ENCODE measurements at places on chromosomes 7 and 10. TPM values are rescaled to one million over a fixed set of nuclear protein-coding genes. Genes with fewer than 3 reads are reported as not detected.
A peak's percentile ranks its signal among the peaks of the same experiment; 100 is the strongest.

TET1 gene
- 7.4 TPM for total RNA-seq

IFIT1B gene
- not detected for total RNA-seq

FAM185A gene
- total RNA-seq = 32.1 TPM

IDI2 gene
- not detected for total RNA-seq

SAMD8 gene
- 22.4 TPM for total RNA-seq

DMBT1 gene
- total RNA-seq = 0.10 TPM

DNA sequence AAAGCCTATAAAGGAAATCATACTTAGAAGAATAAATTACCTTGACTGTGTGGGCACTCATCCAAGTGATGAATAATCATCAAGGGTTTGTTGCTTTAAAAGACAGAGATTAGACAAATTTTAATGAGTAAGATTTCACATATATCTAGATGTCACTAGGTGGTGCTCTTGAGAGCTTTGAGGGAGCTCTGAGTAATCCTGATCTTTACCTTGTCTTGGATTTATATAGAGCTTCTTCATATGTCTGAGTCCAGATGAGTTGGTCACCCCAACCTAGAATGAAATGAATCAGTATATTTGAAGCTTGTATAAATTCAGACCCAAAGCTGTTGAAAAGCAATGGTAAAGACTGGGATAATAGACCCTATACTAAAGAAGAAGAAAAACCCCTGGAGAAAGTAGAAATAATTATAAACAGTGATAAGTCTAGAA is 3.7 kb downstream of the AGR2 start:
- H3K4me1 ChIP-seq = no peaks in the 10 kb centered on the region
- no peaks in the 10 kb centered on the region for H3K27me3 ChIP-seq

DNA sequence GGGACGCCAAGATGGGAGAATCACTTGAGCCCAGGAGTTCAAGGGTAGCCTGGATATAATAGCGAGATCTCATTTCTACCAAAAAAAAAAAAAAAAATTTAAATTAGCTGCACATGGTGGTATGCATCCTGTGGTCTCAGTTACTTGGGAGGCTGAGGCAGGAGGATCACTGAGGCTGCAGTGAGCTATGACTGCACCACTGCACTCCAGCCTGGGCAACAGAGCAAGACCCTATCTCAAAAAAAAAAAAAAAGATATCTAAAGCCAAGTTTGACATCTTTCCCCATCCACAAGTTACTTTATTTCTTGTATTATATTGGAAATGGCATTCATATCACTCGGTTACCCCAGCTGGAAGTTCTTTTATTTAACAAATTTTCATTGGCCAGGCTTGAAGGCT is 3.4 kb upstream of the PIP4K2A start:
- DNase-seq = no peak
- no peaks in the 10 kb centered on the region for H3K27me3 ChIP-seq
- no peaks in the 10 kb centered on the region for H3K36me3 ChIP-seq
- no peak overlapping the region for H3K27ac ChIP-seq

GRCh38 chr10:48377751-48378530 is 71.5 kb downstream of the MAPK8 start:
- peaks cover 1% of the 10 kb centered on the region for H3K4me1 ChIP-seq
- no peaks in the 10 kb centered on the region for H3K27me3 ChIP-seq
- H3K27ac ChIP-seq = peak overlapping the region; percentile 67
- H3K36me3 ChIP-seq = no peaks in the 10 kb centered on the region
- no peak for DNase-seq

- H3K4me3 ChIP-seq = no peak overlapping the region
- H3K36me3 ChIP-seq = no peaks in the 10 kb centered on the region
- no peaks in the 10 kb centered on the region for H3K27me3 ChIP-seq
- peaks cover 6% of the 10 kb centered on the region for H3K4me1 ChIP-seq
- DNase-seq = no peak
- H3K27ac ChIP-seq = peak overlapping the region; percentile 18
Measured at GRCh38 chr7:22867003-22867402, 44.4 kb upstream of the TOMM7 start.

- H3K4me3 ChIP-seq = no peak overlapping the region
- no peaks in the 10 kb centered on the region for H3K27me3 ChIP-seq
- DNase-seq = no peak
- no peak overlapping the region for H3K27ac ChIP-seq
- peaks cover 27% of the 10 kb centered on the region for H3K4me1 ChIP-seq
- no peaks in the 10 kb centered on the region for H3K36me3 ChIP-seq
Measured at GRCh38 chr7:947391-948210, 6.9 kb downstream of the ADAP1 start.

DNA sequence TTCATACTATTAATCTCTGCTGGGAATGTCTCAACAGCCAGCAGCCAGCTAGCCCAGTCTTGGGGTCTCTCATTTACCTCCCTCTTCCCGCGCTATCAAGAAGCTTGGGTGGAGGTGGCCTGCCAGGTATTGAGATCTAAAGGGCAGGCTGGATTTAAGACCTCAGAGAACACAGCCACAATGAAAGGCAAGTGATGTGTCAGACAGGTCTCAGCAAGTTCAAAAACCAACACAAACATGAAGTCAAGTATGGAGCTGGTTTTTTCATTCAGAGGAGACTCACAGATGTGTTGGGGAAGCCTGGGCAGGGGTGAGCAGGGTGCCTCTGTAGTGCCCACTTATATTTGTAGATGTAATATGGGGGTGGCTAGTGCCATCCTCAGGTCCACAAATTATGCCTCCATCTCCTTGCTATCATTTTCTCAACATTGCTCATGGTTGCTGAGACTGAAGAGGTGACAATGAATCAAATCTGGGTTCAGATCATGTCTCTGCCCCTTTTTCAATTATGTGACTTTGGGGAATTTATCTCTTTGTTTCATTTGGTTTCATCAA is 27.7 kb upstream of the CROT start:
- H3K4me3 ChIP-seq = no peak overlapping the region
- H3K27me3 ChIP-seq = no peaks in the 10 kb centered on the region
- no peaks in the 10 kb centered on the region for H3K4me1 ChIP-seq
- H3K27ac ChIP-seq = no peak overlapping the region
- H3K36me3 ChIP-seq = no peaks in the 10 kb centered on the region

DNA sequence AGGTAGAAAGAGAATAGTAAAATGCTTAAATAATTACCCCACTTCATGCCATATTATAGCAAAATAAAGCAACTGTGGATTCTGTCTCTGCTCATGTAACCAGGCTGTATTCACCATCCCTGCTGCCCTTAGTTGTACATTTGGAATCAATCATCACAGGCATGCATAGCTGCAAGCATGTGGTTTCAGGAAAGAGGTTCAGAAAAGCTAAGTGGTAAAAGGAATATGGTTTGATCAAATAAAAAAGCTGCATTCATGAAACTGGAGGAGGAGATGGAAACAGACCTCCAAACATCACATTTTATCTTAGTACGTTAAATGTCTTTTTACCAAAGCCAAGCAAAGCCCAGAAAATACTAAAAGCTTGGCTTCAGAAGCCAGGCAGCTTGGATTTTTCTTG is 81.3 kb downstream of the ADAM22 start:
- H3K27me3 ChIP-seq = no peaks in the 10 kb centered on the region
- no peaks in the 10 kb centered on the region for H3K4me1 ChIP-seq
- DNase-seq = no peak
- no peak overlapping the region for H3K27ac ChIP-seq
- no peak overlapping the region for H3K4me3 ChIP-seq

DNA sequence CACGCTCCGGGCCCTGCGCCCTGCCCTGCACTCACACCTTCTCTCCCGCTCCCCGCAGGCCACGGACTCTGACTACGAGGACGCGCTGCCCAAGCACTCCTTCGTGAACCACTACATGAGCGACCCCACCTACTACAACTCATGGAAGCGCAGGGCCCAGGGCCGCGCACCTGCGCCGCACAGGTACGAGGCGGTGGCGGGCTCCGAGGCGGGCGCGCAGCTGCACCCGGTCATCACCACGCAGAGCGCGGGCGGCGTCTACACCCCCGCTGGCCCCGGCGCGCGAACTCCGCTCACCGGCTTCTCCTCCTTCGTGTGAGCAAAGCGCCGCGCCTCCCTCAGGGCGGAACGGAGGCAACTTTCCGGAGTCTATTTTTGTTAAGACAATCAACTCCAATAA is 417.0 kb upstream of the FOXK1 start:
- no peaks in the 10 kb centered on the region for H3K36me3 ChIP-seq
- H3K4me3 ChIP-seq = no peak overlapping the region
- H3K4me1 ChIP-seq = no peaks in the 10 kb centered on the region
- no peak for DNase-seq
- H3K27ac ChIP-seq = no peak overlapping the region

DNA sequence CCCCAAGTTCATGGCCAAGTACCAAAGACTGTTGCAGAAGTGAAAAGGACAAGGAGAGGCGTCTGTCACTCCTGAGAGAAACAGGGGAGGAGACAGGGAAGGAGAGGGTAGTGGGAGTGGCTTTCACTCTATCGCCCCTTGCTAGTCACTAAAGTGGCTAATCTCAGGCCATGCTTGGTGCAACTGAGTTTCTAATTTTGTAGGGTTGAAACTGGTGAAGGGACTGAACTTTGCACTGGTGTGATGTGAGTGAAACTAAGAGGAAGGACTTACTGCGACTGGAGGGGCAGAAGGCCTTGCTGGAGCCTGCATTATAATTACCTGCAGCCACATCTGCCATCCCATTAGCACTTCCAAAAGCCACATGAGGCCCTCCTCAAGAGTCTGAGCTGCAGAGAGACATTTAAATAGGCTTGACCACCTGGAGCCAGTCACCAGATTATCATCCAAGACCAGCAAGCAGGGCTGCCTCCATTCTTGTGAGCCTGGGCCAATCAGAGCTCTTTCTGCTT is 107.2 kb upstream of the EEPD1 start:
- H3K27ac ChIP-seq = peak overlapping the region; percentile 11
- no peaks in the 10 kb centered on the region for H3K36me3 ChIP-seq
- H3K4me3 ChIP-seq = no peak overlapping the region
- H3K4me1 ChIP-seq = no peaks in the 10 kb centered on the region

DNA sequence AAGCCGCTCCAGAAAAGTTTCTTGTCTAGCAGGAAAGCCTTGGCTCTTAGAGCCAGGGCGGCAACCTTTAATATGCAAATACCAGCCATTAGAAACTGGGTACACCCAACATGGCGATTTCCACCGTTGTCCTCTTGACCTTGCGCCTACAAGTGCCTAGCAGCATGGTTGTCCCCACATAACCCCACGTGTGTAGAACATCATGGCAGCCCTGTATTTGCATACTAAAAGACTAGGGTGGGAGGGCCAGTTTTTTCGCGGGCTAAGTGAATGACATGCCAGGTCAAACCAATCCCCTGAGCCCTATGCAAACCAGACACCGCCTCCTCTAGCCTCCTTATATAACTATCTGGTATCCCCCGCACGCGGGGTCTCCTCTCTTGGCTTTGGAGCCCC is 58.4 kb upstream of the FZD8 start:
- no peaks in the 10 kb centered on the region for H3K4me1 ChIP-seq
- H3K36me3 ChIP-seq = no peaks in the 10 kb centered on the region
- no peak overlapping the region for H3K27ac ChIP-seq
- DNase-seq = no peak

GRCh38 chr7:30841801-30842541 is 69.7 kb upstream of the AQP1 start:
- H3K4me1 ChIP-seq = peaks cover 61% of the 10 kb centered on the region
- no peaks in the 10 kb centered on the region for H3K27me3 ChIP-seq
- H3K36me3 ChIP-seq = no peaks in the 10 kb centered on the region
- H3K4me3 ChIP-seq = no peak overlapping the region

GRCh38 chr7:136061433-136061832 is 84.3 kb upstream of the MTPN start:
- no peak overlapping the region for H3K27ac ChIP-seq
- H3K27me3 ChIP-seq = no peaks in the 10 kb centered on the region
- no peak overlapping the region for H3K4me3 ChIP-seq
- H3K4me1 ChIP-seq = peaks cover 4% of the 10 kb centered on the region
- DNase-seq = no peak

DNA sequence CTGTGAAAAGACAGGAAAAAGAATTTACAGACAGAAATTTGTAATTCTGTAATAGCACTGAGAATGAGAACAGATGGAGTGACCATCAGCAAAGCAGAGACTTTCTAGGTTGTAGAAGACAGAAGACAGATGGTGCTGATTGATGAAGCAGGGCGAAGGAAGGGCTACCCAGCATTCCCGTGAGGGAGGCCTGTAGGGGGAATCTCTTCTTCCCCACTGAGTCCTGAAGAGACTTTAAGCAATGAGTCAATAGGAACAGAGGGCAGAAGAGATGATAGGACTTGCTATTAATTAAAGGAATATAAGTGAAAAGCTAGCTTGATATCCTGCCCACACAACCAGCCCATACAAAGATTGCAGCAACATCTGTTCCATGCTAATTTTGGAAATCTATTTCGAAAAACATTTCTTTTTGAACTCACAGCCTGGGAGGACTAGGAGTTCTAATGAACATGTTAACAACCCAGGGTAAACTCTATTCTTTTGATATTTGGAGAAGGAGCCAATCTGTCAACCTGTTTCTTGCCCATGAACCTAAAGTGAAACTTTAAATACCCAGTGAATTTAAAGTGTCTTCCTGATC is 44.1 kb downstream of the RALA start:
- H3K4me3 ChIP-seq = no peak overlapping the region
- DNase-seq = no peak
- H3K27me3 ChIP-seq = no peaks in the 10 kb centered on the region
- H3K36me3 ChIP-seq = no peaks in the 10 kb centered on the region
- H3K4me1 ChIP-seq = no peaks in the 10 kb centered on the region
- H3K27ac ChIP-seq = no peak overlapping the region

DNA sequence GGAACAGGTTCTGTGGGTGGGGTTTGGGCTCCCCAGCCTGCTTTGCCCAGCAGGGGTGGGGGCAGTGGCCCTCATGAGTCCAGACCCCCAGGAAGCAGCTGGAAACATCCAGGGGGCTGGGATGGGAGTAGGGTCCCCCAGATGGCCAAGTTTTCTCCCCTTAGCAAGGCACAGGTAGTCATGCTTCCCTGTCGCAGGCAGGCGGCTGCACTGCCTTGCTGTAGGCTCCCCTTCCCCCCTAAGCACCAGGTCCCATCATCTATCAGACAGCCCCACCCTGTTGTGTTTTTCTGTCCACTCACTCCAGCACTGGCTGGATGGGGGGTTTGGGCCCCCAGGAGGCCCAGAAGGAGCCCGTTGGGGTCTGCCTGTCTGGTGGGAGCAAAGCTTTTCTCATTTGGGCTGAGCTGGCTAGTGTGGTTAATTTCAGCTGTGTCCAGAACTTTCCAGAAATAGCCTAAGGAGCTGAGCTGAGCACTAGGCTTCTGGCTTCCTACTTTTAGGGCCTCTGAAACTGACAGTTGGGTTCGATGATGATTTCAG is 7.9 kb downstream of the BRI3 start:
- no peak for DNase-seq
- no peak overlapping the region for H3K4me3 ChIP-seq
- H3K36me3 ChIP-seq = peaks cover 36% of the 10 kb centered on the region
- H3K27me3 ChIP-seq = no peaks in the 10 kb centered on the region
- peaks cover 56% of the 10 kb centered on the region for H3K4me1 ChIP-seq

- no peaks in the 10 kb centered on the region for H3K4me1 ChIP-seq
- no peak overlapping the region for H3K27ac ChIP-seq
- H3K36me3 ChIP-seq = no peaks in the 10 kb centered on the region
- no peak for DNase-seq
Measured at GRCh38 chr10:13016886-13017285, 15.4 kb upstream of the CCDC3 start.

GRCh38 chr7:128017460-128017859 is 13.8 kb downstream of the LRRC4 start:
- H3K36me3 ChIP-seq = no peaks in the 10 kb centered on the region
- H3K27ac ChIP-seq = no peak overlapping the region
- H3K27me3 ChIP-seq = no peaks in the 10 kb centered on the region
- DNase-seq = peak; percentile 17
- H3K4me3 ChIP-seq = no peak overlapping the region
- H3K4me1 ChIP-seq = peaks cover 18% of the 10 kb centered on the region

Data from thyroid gland (tissue), 4 donors.